ENCODE measurements at places on chromosomes 12 and 14. TPM values are rescaled to one million over a fixed set of nuclear protein-coding genes. Genes with fewer than 3 reads are reported as not detected.

GRCh38 chr12:54602661-54603060, 14.2 kb upstream of the PPP1R1A start:
- no peak for DNase-seq

GRCh38 chr12:12749433-12749832, 32.3 kb downstream of the CDKN1B start:
- no peak for DNase-seq

DNA sequence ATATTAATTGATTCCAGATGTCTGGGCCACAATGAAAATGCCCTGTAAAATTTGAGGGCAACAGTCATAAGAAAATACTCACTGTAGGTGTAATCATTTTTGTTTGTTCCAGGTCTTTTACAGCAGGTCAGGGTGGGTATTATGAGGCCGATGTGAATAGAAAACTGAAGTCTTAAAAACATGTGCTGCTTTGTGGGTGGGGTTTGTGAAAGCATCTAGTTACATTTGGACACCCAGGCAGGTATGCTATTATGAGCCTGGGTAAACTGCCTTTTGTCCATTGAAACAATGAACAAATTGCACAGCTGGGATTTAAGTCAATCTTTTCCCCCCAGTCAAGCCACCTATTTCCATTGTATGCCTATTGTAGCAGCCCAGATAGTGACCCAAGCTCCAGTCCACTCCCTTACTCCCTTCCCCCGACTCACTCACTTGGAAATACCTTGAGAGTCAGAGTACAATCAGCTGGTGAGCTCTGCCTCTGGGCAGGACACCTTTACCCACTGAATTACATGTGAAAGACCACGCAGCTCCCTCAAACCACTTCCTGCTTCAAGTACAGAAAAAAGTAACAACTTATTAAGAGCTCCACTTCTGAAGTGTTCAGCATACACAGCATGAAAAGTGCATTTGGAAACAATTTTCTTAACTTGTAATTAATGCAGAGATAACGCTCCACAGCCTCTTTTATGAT, 1.8 kb downstream of the IGF1 start:
- no peak for DNase-seq

DNA sequence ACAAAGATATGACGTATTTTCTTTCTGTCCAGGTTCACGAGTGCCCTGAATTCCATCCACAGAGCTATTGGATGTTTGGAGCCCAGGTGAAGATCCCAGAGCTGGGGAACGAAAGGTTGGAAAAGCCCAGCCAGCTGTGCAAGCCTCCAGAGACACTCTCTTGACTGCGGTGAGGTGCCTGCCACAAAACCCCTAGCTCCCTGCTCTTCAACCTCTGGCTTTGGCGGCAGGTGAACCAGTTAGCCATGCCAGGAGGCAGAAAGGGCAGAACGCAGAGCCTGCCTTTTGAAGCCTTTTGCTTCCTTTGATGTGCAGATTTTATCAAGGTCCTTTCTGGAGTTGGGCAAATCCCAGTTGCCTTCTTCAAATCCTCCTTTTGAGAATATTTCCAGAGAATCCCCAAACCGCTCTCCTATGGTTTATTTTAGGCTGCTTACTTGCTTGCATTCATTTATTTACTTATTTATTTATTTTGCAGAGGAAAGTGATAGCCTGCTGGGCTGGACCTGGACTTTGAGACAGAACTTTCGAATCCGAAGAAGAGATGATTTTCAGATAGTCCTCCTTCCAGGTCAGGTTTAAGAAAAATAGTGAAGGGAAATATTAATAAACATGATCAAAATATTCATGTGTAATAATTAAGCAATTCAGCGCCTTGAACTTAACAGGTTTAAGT, 411.2 kb upstream of the TBX3 start:
- no peak for DNase-seq

DNA sequence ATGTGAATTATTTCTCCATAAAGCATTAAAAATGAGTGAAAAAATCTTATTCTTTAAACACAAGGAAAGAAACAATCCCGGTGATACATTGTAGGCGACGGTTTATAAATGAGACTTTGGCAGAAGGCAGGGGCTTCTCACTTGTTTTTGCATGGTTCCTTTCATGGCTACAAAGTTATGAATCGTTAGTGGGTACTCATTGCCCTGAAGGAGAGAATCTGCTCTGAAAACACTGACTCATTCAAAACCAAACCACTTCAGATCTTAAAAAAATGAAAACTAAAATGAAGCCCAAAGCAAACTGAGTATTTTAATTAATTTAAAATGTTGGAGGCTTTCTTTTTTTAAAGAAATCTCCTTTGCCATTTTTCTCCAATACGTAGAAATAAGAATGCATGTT, 41.4 kb upstream of the AMIGO2 start:
- no peak for DNase-seq

DNA sequence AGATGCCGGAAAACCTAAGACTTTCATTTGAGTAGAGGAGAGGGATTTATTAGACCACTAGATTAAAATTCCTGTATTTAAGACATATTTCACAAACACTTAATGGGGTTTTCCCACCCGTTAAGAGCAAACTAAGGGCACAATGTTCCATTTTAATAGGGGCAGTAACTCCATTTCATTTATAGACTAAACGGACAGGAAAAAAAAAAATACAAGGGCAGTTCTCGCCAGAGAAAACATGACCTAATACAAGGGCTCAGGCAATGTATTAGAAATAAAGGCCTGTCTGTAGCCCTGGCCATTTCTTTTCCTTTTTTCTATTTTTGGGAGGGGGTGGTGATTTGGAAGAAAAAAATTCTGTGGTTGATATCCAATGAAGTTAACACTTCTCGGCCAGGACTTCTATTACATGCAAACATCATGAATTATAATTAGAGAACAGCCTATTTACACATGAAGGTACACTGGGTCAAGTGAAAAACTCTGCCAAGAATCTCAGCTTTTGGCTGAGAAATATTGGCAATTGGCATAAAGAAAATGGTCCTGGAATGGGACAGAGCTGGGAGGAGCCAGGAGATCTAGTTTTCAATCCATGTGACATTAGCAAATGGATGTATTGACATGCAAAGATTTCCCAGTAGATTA, 641.1 kb upstream of the TBX3 start:
- DNase-seq, result no peak

DNA sequence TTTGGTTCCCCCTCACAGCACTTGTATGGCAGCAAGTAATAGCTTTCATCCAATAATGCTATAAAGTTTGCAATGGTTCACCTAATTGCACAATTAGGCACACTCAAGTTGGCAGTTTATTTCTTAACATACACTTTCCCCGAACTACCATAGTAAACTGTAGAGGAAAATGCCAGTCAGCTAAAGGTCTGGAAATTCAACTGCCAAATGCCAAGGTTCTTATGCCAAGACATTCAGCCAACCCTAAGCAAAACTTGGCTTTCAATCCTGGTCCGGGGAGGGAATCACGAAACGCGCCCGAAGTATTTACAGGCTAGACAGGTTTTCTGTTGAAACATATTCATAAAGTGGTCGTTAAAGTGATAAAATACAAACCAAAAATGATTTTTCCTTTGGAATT, 1512.4 kb upstream of the FLRT2 start:
- DNase-seq, result no peak

DNA sequence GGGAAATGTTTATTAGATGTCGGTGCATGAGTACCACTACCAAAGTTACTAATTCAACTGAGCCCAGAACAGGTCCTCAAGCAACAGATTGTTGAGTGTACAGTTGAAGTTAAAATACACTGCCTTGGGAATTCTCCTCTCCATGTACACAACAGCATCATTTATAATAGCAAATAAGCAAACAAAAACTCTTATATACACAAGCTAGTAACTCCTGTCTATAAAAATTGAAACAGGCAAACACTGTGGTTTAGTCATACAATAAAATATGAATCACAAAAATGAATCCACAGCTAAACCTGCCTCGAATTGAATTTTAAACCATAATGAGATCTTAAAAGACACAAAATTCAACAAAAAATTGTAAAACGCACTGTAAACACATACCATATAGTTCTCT, 681.1 kb downstream of the C12orf50 start:
- no peak for DNase-seq

DNA sequence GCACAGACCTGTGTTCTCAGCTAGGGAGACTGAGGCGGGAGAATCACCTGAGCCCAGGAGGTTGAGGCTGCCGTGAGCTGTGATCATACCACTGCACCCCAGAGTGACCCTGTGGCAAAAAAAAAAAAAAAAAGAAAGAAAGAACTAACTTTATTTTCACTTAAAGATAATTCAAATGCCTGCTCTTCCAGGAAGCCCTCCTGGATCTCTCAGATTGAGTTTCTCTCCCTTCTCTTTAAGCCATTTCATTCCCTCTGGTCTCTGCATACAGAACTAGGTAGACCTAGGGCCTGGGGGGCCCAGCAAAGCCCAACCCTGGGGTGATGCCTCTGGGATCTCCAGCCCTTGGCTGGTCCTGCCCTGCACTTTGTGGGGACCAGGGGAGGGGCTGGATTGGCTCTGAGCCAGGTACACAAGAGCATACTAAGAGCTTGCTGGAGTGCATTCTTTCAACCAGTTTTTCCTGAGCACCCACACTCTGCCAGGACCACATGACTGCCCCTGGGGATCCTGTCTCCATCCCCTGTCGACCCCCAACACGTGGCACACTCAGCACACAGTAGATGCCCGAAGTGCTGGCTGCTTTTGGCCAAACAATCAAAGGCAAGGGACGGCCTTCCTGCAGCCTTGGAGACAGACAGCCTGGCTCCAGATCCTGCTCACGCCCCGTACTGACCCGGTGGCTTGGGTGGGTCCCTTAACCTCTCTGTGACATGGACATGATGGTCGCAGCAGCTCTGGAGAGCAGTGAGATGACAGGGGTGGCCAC, 52.7 kb downstream of the CYP46A1 start:
- DNase-seq, result no peak

DNA sequence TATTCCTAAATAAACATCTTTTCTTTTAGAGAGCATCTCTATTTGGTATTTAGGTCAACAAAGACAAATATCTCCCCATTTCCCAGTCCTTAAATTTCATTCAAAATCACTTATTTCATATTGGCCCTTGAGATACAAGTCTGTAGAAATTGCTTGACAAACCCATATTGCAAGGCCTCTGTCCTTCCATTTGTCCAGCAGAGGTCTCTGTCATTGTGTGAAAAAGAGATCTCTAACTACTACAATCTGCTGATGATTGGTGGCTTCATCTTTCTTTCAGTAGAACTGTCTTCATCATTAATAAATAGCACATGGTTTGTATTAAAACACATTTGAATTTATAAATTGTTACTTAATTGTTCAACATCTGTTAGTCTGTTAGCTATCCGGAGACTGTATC, 252.6 kb downstream of the ACSS3 start:
- DNase-seq, result no peak

- DNase-seq, result no peak
Measured at GRCh38 chr12:93468008-93468371, 676 bp downstream of the MRPL42 start.

GRCh38 chr14:89267163-89267562, 149.9 kb downstream of the FOXN3 start:
- DNase-seq, result no peak

- peak; percentile 49 for DNase-seq
Measured at GRCh38 chr14:81388336-81388735, 11.8 kb downstream of the STON2 start.

DNA sequence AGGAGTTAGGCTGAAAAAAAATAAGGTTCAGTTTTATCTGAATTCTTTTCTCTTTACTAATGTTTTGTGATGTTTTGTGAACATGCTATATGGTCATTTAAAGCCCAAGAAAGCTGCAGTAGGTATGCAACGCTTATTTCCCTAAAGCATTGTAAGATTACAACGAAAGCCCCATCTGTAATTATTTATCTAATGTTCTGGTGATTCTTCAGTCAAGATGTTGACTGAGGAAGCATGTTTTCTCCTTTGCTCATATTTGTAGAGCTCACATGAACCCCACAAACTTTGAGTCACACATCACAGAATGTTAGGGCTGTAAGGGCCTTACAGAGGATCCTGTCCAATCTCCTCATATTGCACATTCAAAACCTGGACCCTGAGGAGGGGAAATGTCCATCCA, 3.2 kb upstream of the TUBA1C start:
- DNase-seq, result no peak

Gene CRADD
- 11.3 TPM for polyA plus RNA-seq

Gene MYF5
- polyA plus RNA-seq, result not detected

Gene PKP2
- 24.6 TPM for polyA plus RNA-seq

Gene RDH5
- polyA plus RNA-seq, result 26.2 TPM

Gene RERG
- polyA plus RNA-seq, result 43.2 TPM

Gene PMCH
- 1.0 TPM for polyA plus RNA-seq

Gene TMEM132C
- polyA plus RNA-seq, result 3.2 TPM

Gene SMOC1
- polyA plus RNA-seq, result 1.9 TPM

Gene KLHDC1
- 6.4 TPM for polyA plus RNA-seq

Measured in right renal pelvis (tissue), 4 donors.